ENCODE measurements at places on chromosomes 3 and 15.

DNA sequence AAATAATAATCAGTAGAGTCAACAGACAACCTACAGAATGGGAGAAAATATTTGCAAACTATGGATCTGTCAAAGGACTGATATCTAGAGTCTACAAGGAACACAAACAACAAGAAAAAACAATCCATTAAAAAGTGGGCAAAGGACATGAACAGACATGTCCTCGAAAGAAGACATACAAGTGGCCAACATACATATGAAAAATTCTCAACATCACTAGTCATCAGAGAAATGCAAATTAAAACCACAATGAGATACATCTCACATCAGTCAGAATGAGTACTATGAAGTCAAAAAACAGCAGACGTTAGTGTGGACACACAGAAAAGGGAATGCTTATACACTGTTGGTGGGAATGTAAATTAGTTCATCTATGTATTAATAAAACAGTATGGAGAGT is 33.7 kb downstream of the SLC2A2 start:
- no peak for DNase-seq

GRCh38 chr3:126267169-126267975 is 87.0 kb upstream of the ALDH1L1 start:
- no peak for DNase-seq

DNA sequence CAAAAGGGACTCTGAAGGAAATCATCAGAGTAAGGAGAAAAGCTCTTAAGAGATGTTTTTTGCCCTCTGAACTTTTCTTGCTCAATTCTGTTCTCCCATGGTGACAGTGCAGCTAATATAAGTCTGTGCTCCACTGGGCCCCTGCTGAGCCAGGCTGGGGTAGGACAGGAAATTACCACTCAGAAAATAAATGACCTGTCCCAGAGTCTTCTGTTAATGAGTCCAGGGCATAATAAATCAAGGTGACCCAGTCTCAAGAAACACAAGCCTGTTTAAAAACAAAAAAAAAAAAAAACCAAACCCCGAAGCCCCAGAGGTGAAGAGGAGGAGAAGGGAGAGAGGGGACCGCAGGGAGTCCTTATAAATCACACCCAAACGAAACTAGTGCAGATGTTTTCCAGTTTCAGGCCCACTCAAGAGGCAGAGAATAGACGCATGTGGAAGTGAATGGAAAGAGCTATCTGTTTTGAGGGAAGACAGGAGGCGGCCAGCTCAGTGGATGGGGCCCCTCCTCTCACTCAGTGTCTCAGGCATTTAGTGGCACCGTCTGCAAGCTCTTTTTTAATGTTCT is 59.8 kb upstream of the BOC start:
- DNase-seq = no peak

DNA sequence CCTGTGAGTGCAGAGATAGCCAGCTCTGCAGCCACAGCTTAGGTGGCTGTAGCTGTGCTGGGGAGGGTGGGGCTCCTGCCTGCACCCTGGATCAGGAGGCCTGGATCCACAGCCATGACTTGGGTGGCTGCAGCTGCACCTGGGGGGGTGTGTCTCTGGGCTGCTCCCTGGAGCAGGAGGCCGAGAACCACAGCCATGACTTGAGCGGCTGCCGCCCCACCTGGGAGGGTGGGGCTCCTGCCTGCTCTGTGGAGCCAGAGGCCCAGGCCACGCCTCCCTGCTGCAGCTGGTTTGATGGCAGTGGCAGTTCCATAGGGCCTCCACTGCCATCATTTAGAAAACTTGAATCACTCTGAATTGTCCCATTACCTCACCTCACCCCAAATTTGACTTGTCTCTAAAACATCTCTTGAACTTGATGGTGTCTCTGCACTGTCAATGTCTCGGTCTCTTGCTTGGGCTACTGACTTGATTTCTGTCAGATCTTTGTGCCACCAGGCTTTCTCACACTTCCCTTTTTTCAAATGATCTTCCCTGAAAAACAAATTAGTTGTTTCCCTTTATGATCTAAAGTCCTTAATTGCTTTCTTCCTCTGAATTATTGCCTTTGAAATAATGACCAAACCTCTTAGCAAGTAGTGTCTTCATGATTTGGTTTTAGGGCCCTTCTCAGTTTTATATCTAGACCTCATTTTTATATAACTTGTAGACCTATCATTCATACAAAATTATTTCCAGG is 313.2 kb upstream of the MME start:
- no peak for DNase-seq

DNA sequence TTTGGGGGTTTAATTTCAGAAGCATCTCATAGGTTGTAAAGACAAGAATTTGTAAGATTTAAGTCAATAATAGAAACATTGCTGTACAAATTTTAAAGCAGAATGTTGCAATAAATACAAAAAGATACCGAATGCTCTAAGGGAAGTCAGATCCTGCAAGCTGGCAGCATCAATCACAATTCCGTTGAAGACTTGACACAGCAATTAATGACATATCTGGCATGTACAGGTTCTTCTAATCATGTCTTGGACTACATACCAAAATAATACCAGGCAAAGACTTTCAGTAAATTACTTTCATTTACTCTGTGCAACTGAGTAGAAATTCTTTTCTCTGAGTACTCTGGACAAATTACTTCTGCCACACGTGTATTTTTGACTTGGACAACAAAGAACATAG is 54.0 kb upstream of the CDIN1 start:
- DNase-seq = no peak

DNA sequence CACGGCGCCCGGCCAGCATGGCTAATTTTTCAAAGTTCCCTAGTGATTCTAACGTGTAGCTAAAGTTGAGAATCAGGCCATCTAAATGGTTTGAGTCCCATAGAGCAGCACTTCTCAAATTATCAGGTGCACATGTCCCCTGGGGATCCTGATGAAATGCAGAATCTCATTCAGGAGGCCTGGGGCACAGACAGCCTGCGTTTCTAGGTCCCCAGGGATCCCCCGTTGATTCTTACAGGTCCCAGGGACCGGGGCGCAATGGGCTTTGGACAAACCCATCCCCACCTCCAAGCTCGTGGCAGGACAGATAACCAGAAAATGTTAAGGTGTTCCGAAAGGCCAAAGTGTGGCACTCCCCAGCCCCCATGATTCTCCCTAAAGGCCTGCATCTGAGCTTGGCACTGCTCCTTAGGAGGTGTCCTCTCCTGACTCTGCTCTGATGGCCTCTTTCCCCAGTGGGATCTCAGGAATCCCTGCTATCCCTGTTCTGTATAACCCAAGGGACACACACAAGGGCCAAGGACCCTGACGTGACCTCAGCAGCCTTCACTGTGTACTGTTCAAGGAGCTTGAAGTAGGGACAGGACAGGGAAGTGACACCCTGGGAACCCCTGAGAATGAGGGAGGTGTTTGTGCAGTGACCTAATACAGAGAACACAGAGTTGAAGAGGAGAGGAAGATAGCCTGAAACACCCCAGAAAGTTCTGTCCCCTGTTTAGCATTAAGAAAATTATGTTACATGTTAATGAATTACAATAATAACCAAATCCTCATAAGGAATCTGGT is 8.0 kb downstream of the LRRK1 start:
- no peak for DNase-seq

- DNase-seq = no peak
Observed at GRCh38 chr15:57541271-57541670, 50.4 kb upstream of the MYZAP start.

DNA sequence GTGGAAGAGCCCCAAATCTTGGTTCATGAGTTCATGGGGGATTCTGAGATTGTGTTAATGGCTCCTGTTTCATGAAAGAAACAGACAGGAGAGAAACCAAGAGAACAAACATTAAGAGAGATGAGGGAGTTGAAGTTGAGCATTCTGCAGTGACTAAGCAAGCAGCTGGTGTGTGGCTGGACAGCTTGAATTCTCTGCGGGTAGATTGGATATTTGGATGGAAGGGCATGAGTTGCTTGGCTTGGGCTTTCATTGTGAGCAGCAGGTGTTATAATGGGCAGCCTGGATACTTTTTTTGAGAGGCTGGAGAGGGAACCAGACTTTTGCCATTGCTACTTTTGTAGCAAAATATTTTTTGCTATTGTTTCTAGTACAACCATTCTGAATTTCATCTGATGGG is 346.8 kb upstream of the SATB1 start:
- no peak for DNase-seq

DNA sequence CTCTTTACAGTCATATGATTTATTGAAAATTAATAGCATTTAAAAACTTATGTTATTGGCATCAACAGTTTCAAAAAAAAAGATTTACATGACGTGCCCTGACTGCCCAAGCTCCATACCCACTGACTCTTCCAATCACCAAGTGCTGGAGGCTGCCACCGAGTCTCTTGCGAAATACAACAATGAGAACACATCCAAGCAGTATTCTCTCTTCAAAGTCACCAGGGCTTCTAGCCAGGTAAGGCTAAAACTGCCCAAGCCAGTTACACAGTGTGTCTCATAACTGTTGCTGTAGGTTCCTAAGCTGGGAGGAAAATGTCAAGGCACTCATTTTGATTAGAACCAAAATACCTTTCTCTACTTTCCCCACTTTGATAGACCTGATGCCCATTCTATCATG is 4.5 kb downstream of the FETUB start:
- no peak for DNase-seq

- no peak for DNase-seq
Observed at GRCh38 chr3:141229132-141229531, 2.5 kb upstream of the PXYLP1 start.

GRCh38 chr3:15531346-15531745 is 9.8 kb upstream of the COLQ start:
- no peak for DNase-seq

DNA sequence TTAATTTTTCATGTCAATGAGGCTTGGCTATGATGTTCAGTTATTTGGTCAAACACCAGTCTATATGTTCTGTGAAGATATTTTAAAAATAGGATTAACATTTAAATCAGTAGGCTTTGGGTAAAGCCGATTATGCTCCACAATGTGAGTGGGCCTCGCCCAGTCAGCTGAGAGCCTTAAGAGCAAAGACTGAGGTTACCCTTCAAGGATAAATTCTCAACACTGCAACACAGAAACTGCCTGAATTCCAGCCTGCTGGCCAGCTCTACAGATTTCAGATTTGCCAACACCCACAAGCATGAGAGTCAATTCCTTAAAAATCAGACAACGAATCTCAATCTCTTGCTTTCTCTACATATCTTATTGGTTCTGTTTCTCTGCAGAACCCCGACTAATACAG is 188.3 kb downstream of the PLCH1 start:
- no peak for DNase-seq

DNA sequence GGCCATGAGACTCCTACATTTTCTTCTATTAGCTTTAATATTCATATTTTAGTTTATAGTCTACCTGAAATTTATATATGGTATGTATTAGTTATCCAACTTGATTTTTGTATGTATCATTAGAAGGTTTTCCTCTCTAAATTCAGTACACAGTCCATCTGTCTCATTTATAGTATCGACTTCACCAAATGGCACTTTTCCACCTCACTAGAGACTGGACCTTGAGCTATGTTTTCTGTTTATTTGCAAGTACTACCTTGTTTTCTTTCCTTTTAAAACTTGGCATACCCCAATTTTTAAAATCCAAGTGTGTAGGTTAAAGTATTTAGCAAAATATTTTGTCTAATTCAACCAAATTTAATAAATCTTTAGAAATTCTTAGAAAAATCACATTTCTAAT is 1137.5 kb downstream of the NSUN3 start:
- no peak for DNase-seq

DNA sequence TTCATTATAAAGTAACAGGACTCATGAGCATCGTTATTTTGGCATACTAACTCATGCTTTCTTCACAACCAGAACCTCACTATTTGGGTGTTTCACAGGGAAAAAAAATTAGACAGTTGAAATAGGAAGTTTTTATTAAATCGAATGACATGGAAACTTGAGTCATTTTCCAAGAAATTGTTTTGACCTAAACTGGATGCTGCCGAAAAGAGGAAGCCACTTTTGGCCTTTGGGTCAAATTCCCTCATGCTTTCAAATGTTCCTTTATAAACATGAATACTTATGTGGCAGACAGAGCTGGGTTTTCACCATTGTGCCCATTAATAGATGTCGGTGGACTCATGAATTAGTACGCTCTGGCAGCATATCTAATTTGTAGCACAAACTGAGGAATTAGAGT is 224.9 kb downstream of the MCTP2 start:
- DNase-seq = no peak

GRCh38 chr15:84979651-84980050 is 2.0 kb upstream of the PDE8A start:
- DNase-seq = no peak

DNA sequence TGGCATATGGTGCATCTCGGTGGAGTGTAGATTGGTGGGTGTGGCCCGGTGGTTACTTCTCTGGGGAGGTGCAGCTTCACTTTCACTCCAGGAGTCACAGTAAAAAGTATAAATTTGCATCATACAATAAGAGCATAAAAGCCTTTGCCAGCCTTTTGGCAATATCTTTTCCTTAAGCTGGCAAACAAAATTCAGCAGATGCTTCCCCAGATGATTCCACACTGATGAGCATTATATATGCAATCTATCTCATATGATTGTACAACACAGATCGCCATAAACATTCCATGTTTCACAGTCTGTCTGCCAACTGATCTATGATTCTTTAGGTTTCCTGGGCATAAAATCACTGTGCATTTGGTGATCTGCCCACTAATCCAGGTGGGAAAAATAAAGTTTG is 120.2 kb upstream of the ALCAM start:
- no peak for DNase-seq

- DNase-seq = no peak
Observed at GRCh38 chr3:30918761-30919160, 24.3 kb upstream of the GADL1 start.

- DNase-seq = no peak
Observed at GRCh38 chr3:133487920-133488540, 85.5 kb upstream of the CDV3 start.

DNA sequence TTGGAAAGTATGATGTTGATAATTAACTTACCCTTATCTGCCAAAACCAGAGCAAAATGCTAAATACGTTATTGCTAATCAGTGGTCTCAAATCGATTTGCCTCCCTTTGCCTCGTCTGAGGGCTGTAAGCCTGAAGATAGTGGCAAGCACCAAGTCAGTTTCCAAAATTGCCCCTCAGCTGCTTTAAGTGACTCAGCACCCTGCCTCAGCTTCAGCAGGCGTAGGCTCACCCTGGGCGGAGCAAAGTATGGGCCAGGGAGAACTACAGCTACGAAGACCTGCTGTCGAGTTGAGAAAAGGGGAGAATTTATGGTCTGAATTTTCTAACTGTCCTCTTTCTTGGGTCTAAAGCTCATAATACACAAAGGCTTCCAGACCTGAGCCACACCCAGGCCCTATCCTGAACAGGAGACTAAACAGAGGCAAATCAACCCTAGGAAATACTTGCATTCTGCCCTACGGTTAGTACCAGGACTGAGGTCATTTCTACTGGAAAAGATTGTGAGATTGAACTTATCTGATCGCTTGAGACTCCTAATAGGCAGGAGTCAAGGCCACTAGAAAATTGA is 59.7 kb downstream of the DCUN1D1 start:
- DNase-seq = no peak
